ENCODE measurements at places on chromosomes 1 and 21. TPM values are rescaled to one million over a fixed set of nuclear protein-coding genes. Genes with fewer than 3 reads are reported as not detected.

GRCh38 chr1:19460535-19461219 is 24.7 kb downstream of the CAPZB start:
- DNase-seq = peak; percentile 48

- DNase-seq = no peak
These were observed 52.1 kb downstream of the MIGA1 start for GRCh38 chr1:77831566-77831965.

- no peak for DNase-seq
These were observed 16.1 kb downstream of the AKR1A1 start for GRCh38 chr1:45566722-45567121.

OPRD1 gene
- 0.02 TPM for total RNA-seq

LDLRAD2 gene
- not detected for total RNA-seq

DNA sequence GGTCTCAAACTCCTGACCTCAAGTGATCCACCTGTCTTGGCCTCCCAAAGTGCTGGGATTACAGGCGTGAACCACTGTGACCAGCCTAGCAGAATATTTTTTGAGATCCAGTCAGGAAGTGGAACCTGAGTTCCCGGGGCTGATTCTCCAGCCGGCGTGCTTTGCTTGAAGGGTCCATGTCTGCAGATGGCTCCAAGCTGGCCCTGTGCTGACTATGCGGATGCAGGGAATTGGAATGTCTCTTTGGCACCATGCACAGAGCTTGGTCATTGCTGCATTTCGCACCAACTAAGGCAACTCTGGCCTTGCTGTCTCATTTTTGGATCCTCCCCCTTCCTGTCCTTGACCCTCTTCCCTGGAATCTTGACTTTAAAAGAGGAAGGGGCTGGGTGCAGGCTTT is 28.1 kb downstream of the ARHGEF10L start:
- no peak for DNase-seq

- no peak for DNase-seq
These were observed 24.8 kb upstream of the EPS15 start for GRCh38 chr1:51543858-51544257.

SPRR2A gene
- not detected for total RNA-seq

GRCh38 chr1:31434101-31434871 is 21.3 kb downstream of the SERINC2 start:
- DNase-seq = no peak

DNA sequence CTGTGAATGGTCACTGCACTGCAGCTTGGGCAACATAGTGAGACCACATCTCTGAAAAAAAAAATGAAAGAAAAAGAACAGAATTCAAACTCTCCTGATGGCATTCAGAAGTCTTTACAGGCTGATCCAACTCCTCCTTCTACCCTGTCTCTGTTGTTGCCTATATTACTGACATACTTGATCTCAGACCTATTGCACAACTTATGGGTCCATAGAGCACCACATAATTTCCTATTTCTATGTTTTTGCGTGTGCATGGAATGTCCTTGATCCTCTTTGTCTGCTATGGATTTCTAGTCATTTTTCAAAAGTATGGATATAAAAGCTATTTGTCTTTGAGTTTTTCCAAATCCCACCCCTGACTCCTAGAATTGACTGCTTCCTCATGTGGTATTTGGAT is 22.4 kb upstream of the CYP2J2 start:
- DNase-seq = no peak

DNA sequence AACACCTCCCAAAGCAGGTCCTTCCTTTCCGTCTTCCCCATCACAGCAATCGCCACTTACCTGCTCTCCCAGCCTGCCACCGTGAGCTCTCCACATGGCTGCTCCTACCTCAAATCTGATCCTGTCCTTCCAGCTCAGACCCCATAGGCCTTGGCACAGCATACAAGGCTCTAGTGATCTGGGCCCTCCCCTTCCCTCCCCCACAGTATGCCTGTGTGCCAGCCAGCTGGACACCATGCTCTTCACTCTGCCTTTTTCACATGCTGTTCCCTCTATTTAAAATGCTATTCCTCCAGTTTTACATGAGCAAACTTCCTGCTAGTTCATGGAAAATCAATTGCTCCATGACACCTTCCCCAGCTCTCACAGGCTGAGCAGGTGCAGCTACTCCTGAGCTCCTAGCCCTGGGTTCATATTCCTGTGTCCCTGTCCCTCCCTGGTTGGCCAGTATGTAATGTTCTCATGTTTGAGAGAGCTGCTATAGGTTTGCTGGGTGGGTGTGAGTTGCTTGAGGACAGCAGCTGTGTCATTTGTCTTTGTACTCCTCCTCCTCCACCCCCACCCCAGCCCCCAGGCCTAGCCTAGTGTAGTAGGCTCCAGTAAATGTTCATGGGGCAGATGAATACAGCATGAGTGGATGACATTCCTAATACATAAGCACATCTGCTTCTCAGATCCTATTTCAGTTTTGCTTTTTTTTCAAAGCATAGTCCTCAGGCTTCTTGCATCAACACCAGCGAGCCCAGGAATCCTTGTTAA is 6.3 kb upstream of the TNNT2 start:
- no peak for DNase-seq

GRCh38 chr21:46635324-46636180 is at the start of gene PRMT2:
Gene PRMT2, plus strand, starts transcription at chr21:46635674. Its CDS starts 1,278 bp downstream, at chr21:46636952.
- peak; percentile 96 for DNase-seq

DNA sequence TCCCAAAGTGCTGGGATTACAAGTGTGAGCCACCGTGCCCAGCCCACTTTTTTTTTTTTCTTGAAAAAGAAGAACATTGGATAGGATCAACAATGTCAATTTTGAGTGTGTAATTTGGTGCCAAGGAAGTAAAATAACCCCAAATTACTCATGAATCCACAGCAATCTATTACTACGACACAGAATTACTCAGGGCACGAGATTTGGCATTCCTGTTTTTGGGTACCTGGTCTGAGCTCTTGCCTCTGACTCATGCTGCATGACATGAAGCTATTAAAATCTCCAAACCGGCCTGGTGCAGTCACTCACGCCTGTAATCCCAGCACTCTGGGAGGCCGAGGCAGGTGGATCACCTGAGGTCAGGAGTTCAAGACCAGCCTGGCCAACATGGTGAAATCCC is 10.4 kb downstream of the RNF19B start:
- DNase-seq = no peak

SLAMF8 gene
- 0.54 TPM for total RNA-seq

SLC45A3 gene
- total RNA-seq = 0.38 TPM

PRSS38 gene
- total RNA-seq = not detected

DNA sequence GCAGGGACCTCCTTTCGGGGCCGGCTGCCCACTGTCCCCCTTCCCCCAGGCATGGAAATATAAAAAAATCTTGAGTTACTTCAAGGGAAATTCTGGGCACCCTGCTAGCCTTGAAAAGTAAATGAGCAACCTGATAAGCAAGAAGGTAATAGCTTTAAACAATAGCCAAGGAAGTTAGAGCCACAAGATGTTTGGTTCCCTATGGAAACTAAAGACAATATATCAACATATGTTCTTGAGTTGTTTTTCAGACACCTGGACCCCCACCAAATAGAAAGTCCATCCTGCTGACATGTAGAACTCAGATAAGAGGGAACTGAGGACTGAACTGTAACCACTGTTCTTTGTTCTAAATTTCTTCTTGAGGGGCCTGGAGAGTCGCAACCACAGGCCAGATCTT is 19.3 kb upstream of the SLC35A3 start:
- DNase-seq = no peak

SHE gene
- total RNA-seq = not detected

OR2L13 gene
- total RNA-seq = not detected

DNA sequence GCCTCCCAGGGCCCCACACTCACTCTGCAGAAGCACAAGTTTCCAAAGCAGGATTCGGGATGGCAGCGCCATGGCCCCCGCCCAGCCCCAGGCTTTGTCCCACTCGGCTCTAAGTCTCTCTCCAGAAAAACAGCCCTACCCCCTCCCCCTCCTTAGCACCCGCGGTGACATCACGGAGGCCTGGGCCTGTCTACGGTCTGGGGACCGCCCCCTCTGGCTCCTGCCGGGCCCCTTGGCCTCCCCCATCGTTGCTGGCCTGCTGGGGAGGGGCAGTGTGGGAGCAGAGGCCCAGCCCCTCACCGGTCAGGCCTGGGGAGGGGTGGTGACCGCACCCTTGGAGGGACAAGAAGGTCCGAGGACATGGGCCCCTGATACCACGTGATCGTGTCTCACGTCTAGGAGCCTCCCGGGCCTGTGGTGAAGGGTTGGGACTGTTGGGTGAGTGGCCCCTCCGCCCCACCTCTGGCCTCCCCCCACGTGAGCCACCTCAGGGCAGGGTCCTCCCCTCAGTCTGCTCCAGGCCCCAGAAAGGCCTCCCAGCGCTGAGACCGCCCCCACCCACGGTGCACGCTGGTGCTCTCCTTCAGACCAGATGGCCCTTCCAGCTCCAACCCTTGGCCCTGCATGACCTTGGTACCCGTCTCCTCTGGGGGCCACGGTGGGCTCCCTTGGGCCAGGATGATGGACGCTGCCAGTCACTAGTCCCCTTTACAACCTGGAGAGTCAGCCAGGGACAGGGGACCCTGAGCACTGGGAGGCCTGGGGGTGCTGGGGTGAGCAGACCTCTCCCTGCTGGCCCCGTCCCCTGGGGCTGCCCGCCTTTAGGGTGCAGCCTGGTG is at the start of gene MXRA8:
TSS of gene MXRA8 (minus strand) at position 123 of the 839 bp plus-strand sequence. CDS start at position 72, 51 bp downstream.
- DNase-seq = peak; percentile 62

SERPINC1 gene
- total RNA-seq = not detected

MAP10 gene
- 1.3 TPM for total RNA-seq

GRCh38 chr1:12179111-12179519 is 12.3 kb downstream of the TNFRSF1B start:
- peak; percentile 95 for DNase-seq

FBXO44 gene
- 20.4 TPM for total RNA-seq

GRCh38 chr1:189859385-189859977 is 618.2 kb downstream of the BRINP3 start:
- DNase-seq = peak; percentile 42

TMEM54 gene
- total RNA-seq = 1.3 TPM

DNA sequence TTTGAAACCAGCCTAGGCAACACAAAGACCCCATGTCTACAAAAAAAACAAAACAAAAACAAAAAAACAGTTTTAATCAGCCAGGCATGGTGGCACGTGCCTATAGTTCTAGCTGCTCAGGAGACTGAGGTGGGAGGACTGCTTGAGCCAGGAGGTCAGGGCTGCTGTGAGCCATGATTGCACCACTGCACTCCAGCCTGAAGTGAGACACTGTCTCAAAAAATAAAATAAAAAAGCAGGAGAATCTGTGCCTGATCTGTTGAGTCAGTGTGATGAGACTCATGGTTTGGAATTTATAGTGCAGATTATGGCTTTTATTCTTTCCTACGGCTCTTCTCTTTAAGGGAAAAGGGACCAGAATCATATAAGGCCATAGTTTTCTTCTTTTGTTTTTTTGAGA is 16.5 kb downstream of the TRIT1 start:
- DNase-seq = no peak

DNA sequence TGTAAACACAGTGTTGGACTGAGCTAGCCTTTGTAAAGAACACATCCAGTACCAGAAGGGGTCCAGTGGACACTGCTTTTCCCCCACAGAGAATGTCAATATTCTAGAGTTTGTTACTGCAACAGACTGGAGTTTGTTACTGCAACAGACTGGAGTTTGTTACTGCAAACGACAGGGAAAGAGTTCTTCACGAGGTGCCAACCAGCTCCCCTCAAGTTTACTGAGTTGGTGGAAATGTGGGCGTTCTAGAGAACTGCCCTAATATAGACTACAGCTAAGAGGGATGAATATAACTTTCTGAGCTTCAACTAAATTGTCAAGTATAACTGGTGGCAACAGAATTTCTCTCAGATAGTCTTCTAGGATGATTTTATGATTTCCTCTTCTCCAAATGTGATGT is 73.8 kb upstream of the NEK2 start:
- no peak for DNase-seq

DNA sequence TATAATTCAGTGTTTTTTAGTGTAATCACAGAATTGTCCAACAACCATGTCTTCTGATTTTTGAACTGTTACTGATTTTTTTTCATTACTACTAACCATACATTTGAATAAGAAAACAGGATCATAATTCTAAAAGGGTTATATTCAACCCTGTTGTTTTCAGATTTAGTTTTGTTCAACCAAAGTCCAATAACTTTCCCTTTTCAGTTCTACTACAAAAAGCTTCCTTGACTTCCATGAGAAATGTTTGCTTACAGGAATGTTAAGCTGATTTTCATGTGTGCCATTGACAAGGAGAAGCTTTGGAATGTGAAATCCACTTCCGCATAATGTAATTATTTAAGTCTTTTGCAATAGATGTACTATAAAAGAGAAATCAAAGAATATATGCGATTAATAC is 72.0 kb upstream of the ZNF326 start:
- no peak for DNase-seq

DNA sequence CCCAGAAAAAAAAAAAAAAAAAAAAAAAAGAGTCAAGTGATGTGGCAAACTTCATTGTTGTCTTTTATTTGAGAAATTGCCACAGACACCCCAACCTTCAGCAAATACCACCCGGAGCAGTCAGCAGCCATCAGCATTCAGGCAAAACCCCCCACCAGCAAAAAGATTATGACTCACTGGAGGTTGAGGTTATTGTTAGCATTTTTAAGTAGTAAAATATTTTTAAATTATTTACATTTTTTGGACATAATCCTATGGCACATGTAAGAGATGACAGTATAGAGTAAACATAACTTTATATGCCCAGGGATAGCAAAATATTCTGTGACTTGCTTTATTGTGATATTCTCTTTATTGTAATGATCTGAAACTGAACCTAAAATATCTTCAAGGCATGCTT is 95.6 kb downstream of the CENPF start:
- no peak for DNase-seq

TFF1 gene
- total RNA-seq = 1.1 TPM

DNA sequence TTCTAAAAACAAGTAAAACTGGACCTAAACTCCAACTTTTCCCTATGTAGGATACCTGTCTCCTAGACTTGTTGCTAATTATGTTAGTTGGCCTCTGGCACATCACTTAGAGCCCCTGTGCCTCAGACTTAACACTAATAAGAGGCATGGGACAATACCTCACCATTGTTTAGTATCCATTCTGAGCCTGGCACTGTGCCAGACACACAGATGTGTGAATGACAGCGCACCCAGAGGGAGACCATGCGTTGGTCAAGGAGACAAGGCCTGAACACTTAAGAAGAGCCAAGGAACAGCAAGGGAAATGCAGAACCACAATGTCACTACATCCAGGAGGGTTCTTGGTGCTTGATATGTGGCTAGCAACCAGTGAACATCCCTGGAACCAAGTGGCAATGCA is 189.1 kb downstream of the FGGY start:
- DNase-seq = no peak

GRCh38 chr1:52264530-52265115 is 101.4 kb downstream of the CC2D1B start:
- DNase-seq = no peak

DNA sequence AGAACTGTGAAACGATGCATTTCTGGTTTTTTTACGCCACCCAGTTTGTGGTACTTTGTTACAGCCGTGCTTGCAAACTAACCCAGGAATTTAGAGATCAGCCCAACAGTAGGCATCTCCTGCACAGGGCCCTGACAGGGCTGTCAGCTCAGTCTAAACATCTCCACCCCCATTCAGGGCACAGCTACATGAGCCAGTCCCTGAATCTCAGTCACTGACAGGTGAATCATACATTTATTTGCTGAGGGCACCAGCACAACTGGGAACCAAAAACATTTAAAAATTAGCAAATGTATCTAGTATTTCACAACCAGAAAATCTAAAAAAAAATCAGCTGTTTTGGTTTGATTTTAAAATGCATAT is 30.7 kb downstream of the PRDX6 start:
- DNase-seq = no peak

All from activated CD8-positive, alpha-beta T cell treated with anti-CD3 and anti-CD28 coated beads for 36 hours (primary cell).